Naive thymus-derived CD8-positive, alpha-beta T cell (primary cell): ENCODE measurements at places on chromosomes 12 and 14.

- DNase-seq = no peak
These were observed 8.5 kb downstream of the NFE2 start for GRCh38 chr12:54292083-54292930.

DNA sequence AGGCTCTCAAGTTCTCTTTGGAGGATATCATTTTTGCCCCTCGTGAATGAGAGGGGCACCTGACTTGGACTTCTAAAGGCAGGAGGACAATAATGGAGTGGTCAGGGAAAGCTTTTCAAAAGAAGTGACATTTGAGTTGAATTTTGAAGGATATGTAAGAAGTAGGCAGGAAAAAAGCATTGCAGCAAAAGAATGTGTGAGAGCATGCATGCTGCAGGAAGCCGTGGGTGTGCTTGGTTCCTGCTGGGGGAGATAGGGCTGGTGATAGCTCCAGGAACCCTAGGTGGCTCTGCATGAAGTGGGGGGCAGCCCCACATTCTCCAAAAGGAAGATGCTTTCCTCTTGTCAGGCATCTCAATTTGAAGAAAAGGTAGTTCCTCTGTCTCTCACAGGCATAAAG, 23.1 kb downstream of the ACVR1B start:
- no peak for DNase-seq

- DNase-seq = no peak
These were observed 186.3 kb downstream of the MYRFL start for GRCh38 chr12:70011353-70011752.

DNA sequence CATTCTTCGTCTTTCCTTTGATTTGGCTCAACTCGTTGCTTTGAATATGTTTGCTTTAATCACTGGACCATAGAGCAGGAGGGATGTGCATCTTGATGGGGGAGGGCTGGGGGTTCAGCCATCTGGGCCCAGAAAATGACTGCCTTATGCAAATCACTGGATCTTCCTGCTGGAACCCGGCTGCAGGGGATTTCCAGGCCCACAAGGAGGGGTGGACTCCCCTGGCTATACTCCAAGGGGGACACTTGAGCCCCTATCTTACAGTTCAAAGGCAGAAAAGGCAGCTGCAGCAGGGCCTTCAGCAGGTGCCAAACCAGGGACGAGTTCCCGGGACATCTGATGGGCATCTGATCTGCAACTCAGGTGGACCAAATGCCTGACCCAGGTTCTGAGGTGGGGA, 122.5 kb downstream of the DICER1 start:
- DNase-seq = no peak

GRCh38 chr14:22850944-22851764, 14.8 kb downstream of the MMP14 start:
- DNase-seq = no peak

DNA sequence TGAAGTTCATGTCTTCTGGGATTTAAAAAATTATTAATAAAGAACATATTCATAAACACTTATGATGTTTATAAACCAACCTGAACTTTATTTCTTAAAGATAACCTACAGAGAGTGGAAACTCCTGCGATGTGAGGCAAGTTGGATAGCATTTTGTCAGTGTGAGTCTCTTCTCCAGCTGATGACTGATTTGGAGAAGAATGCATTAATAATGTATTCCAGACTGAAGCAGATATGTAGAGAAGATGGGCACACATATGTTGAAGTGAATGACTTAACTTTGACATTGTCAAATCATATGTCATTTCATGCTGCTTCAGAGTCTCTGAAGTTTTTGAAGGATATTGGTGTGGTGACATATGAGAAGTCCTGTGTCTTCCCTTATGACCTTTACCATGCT, 7.3 kb downstream of the HELB start:
- DNase-seq = no peak

DNA sequence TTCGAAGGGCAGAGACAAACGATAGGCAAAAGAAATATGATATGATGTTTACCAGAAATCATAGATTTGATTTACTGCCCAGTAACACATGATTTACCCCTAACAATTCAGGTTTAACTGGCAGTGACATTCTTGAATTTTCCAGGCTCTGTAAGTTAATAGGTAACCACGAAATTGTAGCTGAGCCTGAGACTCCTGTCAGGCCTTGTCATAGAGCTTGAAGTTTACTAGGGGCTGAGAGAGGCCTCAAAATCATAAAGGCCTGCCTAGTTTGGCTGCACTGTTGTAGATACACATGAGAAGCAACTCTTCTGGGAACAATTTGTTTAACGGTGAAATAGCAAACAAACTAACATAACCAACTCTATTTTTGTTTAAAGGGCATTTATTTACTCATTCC, 3.3 kb downstream of the ERP27 start:
- DNase-seq = no peak

DNA sequence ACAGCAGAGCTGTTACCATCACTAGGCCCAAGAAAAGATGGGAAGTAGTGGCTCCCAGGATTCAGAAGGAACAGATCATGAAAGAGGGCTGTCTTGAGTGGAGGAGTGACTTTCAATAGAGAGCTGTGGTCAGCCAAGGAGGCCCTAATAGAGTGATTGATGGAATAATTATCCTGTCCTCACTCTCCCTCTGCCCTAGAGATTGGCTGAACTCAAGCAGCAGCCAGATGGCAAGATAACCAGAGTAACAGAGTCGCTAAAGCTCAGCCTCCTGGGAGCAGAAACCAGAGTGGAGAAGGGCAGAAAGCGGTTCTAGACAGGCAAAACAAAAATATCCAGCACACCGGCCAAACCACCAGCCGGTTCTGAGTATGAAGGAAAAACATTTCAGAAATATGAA, 23.1 kb downstream of the GMFB start:
- no peak for DNase-seq

DNA sequence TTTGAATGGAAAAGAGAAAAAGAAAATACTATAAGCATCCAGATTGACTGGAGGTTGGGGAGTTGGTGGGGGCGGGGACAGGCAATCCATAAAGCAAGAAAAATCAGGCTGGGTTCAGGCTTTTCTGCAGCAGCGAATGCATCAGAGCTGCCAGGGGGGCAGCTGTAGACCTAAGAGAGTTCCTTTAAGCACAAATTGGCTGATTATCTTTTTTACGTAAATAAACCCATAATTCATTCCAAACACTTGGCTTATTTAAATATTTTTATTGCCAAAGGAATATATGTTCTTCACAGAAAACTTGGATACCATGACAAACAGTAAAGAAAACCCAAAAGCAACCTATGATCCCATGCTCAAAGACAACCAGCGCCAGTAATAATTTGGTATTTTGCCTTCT, 10.2 kb downstream of the BDKRB2 start:
- no peak for DNase-seq

DNA sequence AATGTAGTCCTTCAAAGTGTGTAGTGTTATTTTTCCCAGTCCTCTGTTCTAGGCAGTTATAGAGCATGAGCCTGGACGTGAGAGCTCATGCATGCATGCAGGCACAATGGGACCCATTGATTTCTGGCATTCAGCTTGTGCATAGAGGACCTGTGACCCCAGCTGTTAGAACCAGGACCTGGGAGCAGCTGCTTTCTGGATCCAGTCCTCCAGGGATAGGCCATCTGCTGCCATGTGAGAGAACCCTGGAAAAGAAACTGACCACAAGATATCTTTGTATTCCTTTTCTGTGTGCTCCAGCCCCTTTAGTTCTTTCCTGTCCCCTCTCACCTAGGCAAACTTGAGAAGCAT, 76.9 kb downstream of the SUSD6 start:
- DNase-seq = no peak

DNA sequence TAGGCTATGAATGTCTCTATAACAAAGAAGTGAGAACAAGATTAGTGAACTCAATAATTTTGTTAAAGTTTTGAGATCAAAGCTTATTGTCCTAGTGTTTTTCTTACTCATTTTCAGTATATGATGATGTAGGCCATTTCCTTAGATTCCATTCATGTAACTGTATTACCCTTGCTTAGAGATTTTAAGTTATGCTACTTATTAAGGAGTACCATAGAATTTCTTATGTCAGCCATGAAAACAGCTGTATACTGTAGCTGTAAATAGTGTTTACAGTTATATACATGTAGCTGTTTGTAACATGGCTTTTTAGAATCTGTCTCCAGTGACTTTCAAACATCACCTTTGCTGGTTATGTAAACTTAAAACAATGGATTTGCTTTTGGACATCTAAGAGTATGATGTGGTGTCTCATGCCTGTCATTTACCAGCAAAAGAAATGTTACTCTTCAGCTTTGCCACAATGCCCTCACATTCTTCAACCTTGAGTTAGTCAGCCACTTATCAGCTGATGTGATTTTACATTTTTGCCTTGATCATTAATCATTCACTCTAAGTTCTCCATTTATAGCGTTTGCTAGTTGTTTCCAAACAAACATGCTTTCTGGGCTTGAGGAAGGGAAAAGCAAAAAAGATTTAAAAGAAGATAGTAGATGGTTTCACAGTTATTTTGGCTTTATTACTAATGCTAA, 55.5 kb downstream of the SLC16A7 start:
- no peak for DNase-seq

- peak; percentile 98 for DNase-seq
These were observed 383 bp upstream of the GLI1 start for GRCh38 chr12:57459055-57459749.
